ENCODE measurements at places on chromosomes 5 and 9.

DNA sequence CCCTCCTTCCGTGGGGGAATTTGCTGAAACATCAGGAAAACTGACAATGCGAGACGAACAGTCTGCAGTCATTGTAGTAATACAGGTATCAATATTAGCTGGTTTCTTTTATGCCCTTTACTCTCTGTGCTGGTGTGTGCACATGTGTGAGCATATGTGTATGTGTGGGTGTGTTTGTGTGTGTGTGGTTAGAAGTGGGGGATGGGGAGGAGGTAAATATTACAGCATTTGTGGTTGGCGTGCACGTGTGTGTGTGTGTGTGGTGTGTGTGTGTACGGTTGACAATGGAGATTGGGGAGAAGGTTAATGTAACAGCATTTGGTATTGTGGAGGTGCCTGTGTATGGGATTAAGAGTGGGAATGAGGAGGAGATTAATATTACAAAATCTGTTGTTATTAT is 219.4 kb downstream of the ADGRV1 start:
- no peak for DNase-seq

GRCh38 chr5:180568914-180569313 is 22.4 kb downstream of the SCGB3A1 start:
- DNase-seq = no peak

- no peak for DNase-seq
Measured at GRCh38 chr5:181184845-181185216, 20.2 kb downstream of the TRIM7 start.

- DNase-seq = no peak
Measured at GRCh38 chr5:136240894-136241293, 47.9 kb upstream of the SMIM32 start.

DNA sequence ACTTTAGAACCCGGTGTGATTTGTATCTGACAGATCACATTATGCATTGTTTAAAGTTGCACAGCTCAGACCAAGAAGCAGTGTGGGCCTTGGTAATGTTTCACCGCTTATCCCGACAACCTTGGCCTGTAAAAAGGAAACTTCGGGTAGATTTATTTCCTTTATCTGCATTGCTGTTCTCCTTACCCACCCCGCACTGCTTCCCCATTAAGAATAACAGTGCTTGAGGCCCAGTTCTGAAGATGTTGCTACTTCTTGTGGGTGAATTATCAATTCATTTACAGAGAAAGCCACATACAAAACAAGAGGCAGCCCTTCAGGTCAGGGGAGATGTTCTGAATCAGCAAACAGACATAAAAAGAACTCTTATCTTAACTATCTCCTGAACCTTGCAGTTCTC is 8.4 kb downstream of the SMARCA2 start:
- DNase-seq = no peak

- DNase-seq = no peak
Measured at GRCh38 chr5:154575546-154576428, 97.8 kb upstream of the HAND1 start.

DNA sequence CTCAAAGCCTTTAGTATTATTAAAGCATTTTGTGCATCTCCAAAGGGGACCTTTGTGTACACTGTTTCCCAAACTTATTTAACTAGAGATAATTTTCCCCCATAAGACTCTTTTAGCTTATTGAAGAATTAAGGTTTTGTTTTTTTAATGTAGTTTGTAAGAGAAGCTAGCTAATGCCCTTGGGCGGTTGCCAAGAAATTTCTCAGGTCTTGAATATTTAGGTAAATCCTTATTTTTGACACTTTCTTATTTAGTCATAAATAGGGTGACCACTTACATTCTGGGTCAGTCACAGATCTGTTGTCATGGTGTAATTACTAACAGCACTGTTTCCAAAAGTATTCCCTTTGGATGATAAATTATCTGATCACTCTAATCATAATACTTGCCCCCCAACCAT is 27.2 kb downstream of the TNFAIP8 start:
- no peak for DNase-seq

- DNase-seq = no peak
Measured at GRCh38 chr5:152813526-152813925, 408.4 kb upstream of the NMUR2 start.

DNA sequence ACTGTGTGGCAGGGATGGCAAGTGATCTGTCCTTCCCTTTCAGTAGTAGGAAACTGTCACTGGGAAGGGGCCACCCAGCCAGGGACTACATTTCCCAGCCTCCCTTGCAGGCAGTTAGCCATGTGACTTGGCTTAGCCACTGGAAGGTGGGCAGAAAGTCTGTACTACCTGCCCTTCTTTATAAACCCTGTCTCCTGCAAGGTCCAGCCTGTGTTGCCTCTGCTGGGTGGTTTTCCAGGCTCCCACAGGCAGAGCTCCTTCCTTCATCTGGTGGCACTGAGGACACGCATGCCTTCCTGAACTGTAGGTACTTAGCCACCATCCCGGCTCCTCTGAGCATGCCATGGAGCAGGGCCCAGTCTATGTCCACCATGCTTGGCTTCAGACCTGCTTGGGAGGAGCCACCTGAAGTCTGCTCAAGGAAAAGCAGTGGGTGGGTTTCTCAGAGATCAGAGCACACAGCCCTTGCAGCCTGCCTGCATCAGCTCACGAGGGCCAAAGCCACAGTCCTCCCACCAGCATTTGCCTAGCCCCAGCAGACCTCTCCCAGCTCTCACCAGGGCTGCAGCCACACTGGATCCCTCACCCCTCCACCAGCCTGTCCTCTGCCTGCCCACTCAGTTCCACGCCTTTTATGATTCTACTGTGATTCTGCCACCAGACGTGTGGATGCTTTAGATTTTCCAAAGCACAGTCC is 16.7 kb upstream of the SLC25A51 start:
- DNase-seq = no peak

DNA sequence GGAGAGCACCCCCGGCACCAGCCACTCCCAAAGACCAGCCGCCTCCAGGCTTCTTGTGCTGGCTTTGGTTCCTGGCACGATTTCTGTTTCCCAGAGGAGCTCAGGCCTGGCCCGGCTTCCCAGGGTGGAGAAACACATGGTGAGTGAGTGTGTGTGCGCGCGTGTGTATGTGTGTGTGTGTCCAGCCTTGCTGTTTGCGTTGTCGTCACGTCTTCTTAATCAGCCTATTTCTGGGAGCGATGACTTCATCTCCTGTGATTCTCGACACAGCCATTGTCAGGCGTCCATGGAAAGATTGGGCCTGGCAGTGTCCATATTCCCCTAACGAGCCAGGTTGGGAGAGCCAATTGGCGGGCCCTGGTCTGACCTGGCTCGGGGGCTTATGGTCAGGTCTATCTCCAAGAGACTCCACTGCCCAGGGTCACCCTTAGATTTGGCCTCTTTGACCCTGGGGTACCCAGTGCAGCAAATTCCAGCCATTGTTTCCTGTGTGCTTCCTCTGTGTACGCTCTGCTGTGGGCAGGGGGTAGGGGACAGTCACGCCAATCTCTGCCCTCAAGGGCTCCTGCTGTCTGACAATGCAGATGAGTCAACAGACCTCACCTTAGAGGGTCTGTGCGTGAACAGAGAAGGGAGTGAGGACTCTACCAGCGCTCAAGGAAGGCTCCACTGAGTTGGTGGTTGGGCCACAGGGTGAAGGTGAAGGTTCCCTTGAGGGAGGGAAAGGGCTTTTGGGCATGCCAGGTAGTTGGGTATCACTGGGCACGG is 73.8 kb downstream of the DAB2IP start:
- no peak for DNase-seq

GRCh38 chr9:16044579-16044881 is 491.7 kb downstream of the CCDC171 start:
- no peak for DNase-seq

- no peak for DNase-seq
Measured at GRCh38 chr5:127957183-127957582, 126.4 kb upstream of the SLC12A2 start.

- no peak for DNase-seq
Measured at GRCh38 chr5:32726086-32726557, 15.0 kb downstream of the NPR3 start.

- no peak for DNase-seq
Measured at GRCh38 chr5:102916109-102916508, 161.0 kb downstream of the PAM start.

DNA sequence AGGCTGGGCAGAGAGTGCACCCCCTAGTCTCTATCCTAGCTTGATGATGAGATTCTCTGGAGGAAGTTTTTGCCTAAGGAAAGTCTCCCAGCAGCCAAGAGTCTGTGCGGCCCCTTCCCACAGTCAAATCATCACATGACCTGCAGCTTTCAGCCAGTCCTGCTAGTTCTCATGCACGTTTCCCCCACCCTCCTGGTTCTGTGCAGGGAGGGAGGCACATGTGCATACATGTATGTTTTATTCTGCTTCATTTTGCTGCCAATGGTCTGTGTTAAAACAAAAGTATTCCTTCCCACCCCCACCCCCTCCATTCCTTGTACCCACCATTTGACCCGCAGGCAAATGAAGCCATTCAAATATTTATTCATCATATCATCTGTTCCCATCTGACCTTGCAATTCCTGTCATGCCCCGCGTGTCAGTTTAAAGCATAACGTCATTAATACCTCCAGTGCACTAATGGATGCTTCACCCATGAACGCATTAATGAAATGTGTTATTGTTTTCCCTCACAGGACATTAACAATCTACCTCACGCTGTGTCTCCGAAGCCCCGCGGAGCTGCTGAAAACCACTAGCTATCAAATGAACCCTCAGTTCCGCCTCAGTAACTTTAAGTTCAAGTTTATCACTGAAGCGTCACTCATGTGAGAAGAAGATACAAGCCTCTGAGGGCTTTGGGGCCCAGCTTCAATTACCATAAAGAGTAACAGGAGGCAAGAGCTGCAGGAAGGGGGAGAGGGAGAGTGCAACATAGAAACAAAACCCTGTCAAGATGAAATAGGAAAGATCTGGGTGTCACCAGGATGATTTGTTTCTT is 139.6 kb downstream of the RASEF start:
- DNase-seq = no peak

Measured in activated CD4-positive, alpha-beta T cell treated with anti-CD3 and anti-CD28 coated beads for 24 hours (primary cell).